CD4-positive, CD25-positive, alpha-beta regulatory T cell (primary cell): ENCODE measurements at places on chromosomes 2 and 18. TPM values are rescaled to one million over a fixed set of nuclear protein-coding genes. Genes with fewer than 3 reads are reported as not detected.

GRCh38 chr2:96893289-96894150 lies 23.6 kb upstream of the SEMA4C start:
- DNase-seq = no peak

DNA sequence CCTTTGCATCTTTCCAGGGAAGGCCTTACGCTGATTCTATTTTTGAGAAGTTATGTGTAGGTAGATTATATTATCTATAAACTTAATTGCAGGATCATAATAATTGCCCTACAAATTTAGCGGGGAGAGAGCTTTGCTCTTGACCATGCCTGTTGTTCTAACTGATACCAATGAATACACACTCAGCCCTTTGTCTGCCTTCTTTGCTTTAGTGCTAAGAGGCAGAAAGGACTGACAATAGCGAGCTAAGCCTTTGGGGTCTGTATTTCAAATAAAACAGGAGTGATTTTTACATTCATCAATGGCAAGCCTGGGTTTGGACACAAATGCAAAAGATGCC lies 115.3 kb upstream of the STON1 start:
- DNase-seq = no peak

DNA sequence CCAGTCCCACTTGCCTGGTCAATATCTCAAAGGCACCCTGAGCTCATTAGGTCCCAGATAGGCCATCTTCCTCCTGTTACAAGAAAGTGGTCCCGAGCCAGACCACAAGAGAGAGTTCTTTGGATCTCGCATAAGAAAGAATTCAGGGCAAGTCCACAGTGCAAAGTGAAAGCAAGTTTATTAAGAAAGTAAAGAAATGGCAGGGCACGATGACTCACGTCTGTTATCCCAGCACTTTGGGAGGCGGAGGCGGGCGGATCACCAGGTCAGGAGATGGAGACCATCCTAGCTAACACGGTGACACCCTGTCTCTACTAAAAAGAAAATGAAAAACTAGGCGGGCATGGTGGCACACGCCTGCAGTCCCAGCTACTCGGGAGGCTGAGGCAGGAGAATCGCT lies 10.8 kb upstream of the SMAD7 start:
- DNase-seq = no peak

- no peak for DNase-seq
Measured at GRCh38 chr2:198314559-198315153, 510.3 kb downstream of the PLCL1 start.

DNA sequence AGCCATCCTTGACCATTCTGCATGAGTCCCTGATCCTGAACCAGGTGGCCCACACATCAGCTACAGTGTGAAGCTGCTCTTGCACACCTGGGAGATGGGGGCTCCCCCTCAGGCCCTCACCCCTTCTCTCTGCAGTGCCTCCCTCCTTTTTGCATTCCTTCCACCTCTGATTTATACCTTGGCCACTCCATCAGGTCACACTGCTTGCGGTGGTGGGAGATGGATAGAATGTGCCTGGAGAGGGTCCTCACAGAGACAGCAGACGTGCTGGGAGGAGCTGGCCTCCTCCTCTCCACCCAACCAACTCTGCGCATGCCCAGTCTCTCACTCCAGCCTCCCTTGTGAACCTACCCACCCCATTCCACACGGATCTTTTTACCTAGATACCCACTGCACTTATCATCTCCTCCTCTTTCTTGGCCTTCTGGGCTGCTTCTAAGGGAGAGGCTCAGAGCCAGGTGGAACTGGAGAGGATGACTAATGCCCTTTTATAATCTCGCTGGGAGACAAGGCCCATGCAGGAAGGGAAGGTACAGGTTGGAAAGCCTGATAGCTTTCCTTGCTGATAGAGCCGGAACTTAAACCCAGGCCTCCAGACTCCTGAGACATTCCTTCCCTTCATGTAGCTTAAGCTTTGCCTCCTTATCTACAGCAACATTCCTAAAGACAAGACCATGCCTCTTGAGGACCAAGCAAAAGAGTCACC lies 205.1 kb downstream of the ZBTB7C start:
- DNase-seq = no peak

DNA sequence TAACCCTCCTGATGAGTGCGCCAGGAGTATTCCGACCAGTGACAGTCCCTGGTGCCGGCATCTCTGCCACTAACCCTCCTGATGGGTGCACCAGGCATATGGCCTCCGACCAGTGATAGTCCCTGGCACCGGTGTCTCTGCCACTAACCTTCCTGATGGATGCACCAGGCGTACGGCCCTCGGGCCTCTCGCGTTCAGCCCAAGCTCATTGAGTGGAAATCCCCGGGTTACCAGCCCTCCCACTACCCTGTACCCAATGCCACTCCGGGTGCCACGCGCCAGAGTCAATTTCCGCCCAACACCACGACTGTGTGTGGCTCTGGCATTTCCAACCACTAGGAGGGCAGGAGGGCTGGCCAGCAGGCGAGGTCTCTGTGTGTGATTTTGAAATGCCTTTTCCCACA lies 11.7 kb upstream of the GPC1 start:
- DNase-seq = no peak

DNA sequence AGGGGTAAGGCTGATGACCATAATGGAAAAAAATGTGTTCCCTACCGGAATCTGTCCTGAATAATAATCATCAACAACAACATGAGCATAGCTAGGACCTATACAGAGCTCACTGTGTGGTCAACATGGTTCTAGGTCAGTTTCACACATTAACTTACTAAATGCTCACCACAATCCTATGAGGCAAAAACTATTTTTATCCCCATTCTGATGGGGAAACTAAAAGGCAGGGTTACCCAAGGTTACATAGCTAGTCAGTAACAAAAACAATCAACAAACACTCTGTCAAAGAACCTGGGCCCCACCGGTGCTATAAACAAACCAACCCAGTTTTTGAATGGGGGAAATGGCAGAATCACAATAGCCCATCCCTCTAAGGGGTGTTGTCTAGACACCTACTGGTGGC lies 40.1 kb downstream of the AOX1 start:
- no peak for DNase-seq

DNA sequence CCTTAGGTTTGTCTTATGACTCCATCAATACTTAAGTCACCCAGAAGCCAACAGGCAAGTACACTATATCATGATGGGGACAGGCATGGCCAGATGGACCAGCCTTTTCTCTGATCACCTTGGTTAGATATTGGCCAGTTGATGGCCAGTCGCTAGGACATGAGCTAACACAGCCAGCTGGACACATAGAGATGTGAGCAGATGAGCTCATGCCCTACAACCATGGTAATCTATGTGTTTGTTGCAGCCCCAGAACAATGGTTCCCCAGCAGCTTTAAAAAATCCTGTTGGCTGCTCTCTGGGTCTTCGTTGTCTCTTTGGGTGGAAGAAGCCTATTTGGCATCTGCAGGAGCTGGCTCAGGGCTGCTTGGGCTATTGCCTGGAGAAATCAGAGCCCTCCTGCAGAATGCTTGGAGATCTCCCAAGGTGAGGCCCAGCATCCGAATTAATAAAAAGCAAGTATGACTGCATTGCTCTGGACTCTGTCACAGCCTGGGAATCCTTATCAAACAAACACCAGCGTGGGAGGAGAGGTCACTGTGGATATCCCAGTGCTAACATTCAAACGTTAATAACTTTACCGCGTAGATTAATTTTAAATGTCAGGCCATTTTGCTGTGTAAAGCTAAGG lies 62.3 kb upstream of the KLHL29 start:
- DNase-seq = no peak

DNA sequence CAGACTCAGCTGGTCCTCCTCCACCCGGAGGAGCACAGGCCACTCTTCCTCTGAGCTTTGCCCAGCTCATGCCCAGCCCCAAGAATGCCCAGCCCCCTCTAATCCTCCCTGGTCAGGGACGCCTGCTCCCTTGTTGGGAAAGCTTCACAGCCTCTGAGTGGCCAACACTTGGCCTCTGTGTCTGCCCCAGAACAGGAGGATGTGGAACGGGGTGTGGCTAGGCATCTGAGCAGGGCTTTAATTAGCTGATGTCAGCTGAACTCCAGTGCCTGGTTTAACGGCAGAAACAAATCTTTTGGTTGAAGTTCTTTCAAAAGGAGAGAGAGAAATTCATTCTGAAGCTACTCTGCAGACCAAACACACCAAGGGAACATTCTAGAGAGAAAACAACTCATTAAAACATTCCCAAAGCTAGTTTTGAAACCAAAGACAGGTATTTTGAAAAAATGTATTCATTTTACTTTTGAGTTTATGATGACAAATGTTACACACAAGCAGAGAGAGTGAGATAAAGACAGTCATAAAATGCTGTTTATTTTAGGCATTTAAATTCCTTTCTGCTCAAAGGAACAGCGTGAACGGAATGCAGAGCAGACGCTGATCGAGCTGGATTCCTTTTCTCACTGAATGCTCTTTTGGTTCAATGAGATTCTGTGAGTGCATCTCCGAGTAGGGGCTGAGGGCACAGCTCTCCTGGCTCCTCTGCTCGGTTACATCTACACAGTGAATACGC lies 63.8 kb downstream of the RTP5 start:
- no peak for DNase-seq

DNA sequence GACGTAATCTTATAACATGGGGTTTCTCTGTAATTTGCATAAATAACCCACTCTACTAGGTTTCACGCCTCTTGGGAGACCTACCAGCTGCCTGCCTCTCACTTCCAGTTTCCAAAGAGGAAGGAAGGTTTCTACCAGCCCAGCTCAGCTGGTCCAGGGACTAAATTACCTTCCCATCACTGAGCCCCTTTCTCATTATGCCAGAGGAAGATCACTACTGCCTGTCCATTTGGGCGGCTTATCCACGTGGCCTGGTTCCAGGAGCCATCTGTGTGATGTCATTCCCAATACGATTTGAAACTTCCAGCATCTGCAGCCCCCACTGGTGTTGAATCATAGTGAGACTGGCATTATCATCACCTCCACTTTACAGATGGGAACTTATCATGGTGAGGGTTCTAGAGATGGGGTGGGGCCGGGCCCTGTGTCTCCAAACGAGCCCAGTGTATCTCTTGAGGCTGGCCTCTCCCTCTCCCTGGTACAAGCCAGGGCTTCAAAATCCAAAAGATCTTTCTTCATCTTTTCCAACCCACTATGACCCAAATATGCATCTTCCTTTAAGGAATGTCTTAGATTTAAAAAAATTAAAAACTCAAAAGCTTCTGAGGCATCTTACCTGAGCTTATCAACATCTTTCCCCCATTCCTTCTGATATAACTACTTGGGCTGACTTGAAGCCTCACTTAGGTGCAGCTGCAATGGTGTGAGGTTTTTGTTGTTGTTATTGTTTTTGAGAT lies 140.8 kb downstream of the DDX1 start:
- no peak for DNase-seq

DNA sequence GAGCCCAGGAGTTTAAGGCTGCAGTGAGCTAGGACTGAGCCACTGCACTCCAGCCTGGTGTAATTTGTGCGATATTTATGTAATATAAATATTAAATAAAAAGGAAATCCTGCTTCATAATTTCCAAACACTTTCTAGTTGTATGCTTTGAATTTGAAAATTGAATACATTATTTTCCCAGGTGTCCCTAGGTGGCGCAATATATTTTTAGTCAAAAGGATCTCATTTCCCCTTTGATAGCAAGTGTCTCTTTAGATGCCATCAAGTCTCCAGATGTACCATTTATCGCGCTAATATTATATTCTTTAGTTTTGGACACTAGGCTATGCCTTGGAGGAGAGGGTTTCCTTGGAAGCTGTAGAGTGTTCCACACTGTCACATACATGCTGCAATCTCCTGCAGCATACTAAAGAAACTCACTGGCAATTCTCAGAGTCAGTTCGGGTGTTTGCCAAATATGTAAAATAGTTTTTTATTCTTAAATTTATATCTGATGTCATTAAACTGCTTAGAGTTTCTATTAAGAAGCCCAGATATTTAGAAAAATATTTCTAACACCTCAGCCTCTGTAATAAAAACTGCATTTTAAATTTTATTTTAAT lies 5.6 kb upstream of the WDR7 start:
- peak; percentile 51 for DNase-seq

- DNase-seq = no peak
Measured at GRCh38 chr2:176558574-176559140, 289.4 kb downstream of the MTX2 start.

- DNase-seq = no peak
Measured at GRCh38 chr2:224263571-224264043, 138.3 kb downstream of the FAM124B start.

- DNase-seq = no peak
Measured at GRCh38 chr2:105917688-105918087, 173.0 kb downstream of the NCK2 start.

DNA sequence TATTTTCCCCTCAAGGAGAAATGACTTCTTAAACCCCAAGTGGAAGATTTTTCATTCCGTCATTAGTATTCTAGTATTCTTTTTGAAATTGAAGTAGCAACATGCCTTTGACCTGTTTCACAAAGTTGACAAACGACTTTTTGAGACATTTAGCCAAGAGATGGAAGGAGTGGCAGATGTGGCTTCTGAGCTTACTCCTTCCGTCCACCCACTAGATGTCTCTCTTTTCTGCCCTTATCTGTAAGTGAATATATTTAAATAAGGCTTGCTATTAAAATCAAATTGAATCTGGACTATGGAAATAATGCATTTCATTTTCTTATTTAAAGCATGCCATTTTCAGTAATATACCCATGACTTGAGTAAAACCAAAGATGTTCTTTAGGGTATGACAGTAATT lies 74.1 kb downstream of the ACTR3 start:
- no peak for DNase-seq

LRRC30 gene
- total RNA-seq = not detected

CXCR1 gene
- not detected for total RNA-seq

HAUS1 gene
- 21.3 TPM for total RNA-seq

PSTPIP2 gene
- total RNA-seq = 14.3 TPM

METTL4 gene
- total RNA-seq = 23.3 TPM

FOSL2 gene
- total RNA-seq = 195 TPM

FOXI3 gene
- total RNA-seq = not detected

HES6 gene
- 1.5 TPM for total RNA-seq

NOP58 gene
- total RNA-seq = 312 TPM

IL1A gene
- total RNA-seq = 0.17 TPM

PHOSPHO2 gene
- total RNA-seq = 5.5 TPM

OTOS gene
- not detected for total RNA-seq

MRPS5 gene
- total RNA-seq = 31.2 TPM
